ENCODE measurements at places on chromosomes 3 and 15.
A peak's percentile ranks its signal among the peaks of the same experiment; 100 is the strongest.

GRCh38 chr3:100984308-100984707, 8.9 kb downstream of the ABI3BP start:
- no peak for DNase-seq

- DNase-seq = no peak
Observed at GRCh38 chr3:107289354-107289753, 87.9 kb upstream of the CCDC54 start.

DNA sequence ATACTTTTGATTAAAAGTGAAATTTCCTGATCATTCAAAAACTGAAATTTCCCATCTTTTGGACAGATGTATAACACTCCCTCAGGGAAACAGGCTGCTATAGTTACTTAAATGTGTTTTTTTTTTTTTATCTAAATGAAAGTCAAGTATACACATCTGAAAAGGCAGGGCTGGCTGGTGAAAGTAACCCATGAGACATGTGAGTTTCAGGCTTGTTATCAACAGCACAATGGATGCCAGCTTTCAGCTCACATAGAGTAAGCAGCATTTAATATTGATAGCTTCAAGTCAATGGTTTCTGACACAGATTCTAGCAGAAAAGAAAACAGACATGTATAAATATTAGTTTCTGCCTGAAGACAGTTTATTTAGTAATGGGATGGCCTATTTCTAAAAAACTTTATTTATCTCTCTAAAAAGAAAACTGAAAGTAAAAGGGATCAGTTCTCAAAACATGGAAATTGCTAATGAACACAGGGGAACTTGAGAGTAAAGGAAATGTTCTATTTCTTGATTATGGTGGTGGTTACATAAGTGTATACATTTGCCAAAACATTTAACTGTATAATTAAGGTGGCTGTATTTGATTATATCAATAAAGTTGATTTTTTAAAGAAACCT, 89.7 kb upstream of the CMC1 start:
- no peak for DNase-seq

GRCh38 chr3:38636881-38637280, 12.6 kb downstream of the SCN5A start:
- DNase-seq = no peak

GRCh38 chr3:9946112-9947024, 5.8 kb downstream of the PRRT3 start:
- peak; percentile 59 for DNase-seq

- DNase-seq = no peak
Observed at GRCh38 chr3:107740992-107741896, 218.5 kb downstream of the BBX start.

DNA sequence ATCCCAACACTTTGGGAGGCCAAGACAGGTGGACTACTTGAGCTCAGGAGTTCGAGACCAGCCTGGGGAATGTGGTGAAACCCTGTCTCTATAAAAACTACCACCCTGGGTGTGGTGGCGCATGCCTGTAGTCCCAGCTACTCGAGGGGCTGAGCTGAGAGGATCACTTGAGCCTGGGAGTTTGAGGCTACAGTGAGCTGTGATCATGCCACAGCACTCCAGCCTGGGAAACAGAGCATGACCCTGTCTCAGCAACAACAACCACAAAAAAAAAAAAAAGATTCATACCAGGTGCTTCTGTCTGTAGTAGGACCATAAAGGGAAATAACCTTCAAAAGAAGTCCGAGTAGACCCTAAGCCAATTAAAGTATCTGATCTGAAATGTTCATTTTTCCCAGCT, 94.5 kb downstream of the SERPINI1 start:
- DNase-seq = no peak

- no peak for DNase-seq
Observed at GRCh38 chr3:23659840-23660430, 145.8 kb upstream of the UBE2E1 start.

GRCh38 chr15:92393071-92393979, at the start of gene ST8SIA2:
ST8SIA2 (plus strand) TSS chr15:92393881; CDS start chr15:92394065, 184 bp downstream.
- no peak for DNase-seq

DNA sequence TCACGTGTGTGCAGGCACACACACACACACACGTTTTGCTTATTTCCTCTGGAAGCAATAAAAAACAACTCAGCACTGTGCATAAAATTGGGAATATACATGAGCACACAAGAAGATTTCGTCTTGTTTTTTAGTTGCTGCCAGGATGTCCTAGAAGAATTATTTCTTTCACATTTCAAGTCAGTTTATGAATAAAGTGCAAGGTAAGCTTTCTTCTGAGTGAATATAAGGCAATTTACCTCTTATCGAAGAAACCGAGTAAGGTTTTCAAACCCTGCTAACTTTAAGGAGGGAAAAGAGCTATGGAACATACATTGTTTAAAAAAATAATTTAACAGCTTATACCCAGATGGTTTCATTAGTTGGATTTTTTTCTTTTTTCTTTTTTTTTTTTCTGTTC, 855.4 kb upstream of the NR2F2 start:
- no peak for DNase-seq

All from kidney epithelial cell (primary cell).